Activated CD8-positive, alpha-beta memory T cell treated with anti-CD3 and anti-CD28 coated beads for 24 hours (primary cell): ENCODE measurements at places on chromosomes 3 and 15.
A peak's percentile ranks its signal among the peaks of the same experiment; 100 is the strongest.

GRCh38 chr3:195443391-195443989, 670 bp upstream of the ACAP2 start:
- no peak for DNase-seq

DNA sequence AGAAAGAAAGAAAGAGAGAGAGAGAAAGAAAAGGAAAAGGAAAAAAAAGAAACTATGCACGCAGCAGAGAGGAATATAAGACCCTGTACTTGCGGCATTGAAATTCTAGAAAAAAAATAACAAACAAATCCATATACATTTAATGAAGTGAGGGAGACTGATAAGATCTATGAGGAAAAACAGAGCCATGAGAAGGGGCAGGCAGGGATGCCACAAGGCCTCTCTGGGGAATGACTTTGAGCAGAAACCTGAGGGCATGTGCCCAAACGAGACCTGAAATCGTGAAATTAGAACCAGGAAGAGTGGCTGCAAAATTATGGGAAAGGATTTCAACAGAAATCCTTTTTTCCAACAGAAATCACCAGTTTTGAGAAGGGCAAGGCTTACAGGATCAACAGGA, 98.4 kb downstream of the GABRB3 start:
- no peak for DNase-seq

GRCh38 chr3:110526777-110527727, 544.6 kb upstream of the NECTIN3 start:
- DNase-seq = no peak

DNA sequence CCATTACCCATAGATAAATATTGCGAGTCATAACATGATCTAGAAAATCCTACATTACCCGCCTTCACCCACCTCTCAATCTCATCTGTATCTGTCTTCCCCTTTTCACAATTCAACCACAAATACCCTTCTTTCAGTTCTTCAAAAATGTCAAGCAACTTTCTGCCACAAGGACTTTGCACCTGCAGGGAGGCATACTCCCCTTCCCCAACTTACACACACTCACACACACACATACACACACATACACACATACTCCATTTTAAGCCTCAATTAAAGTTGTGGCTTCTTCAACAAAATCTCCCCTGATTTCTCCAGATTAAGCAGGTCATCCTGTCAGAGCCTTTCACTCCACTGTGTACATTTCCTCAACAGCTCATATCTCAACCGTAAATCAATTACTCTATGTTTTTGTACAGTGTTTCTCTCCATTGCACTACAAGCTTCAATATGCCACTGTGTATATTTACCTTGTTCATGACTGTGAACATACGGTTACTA, 33.1 kb upstream of the CCDC50 start:
- DNase-seq = no peak

- no peak for DNase-seq
Observed at GRCh38 chr3:111943533-111943932, 35.3 kb upstream of the ABHD10 start.

DNA sequence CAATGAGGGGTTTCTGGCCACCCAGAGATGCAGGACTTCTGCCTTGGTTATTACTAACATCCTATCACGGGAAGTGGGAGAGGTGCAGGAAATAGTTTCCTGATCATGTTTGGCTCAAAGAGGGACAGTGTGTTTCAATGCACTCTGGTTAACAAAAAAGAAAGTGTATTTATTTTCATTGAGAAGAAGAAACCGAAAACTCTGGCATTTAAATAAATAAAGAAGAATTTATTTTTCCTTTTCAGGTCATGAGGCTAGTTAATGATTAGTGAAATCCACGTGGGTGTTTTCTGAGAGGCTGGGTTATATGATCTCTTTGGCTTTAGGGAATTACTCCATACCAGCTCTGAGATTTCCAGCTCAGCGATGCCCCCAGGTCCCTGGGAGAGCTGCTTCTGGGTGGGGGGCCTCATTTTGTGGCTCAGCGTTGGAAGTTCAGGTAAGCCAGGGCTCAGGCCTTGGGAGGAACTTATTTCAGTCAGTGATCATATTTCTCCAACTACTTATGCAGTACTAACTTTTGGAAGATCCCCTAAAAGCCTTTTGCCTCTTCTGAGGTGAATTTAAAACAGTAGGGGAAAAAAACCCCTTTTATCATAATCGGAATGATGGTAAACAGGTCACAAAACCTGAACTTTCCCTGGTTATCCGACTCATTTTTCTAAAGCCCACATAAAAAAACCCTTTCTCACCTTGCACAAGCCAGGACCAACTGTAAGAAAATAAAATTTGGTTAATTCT, at the start of gene PLA1A:
Gene PLA1A, plus strand, starts transcription at position 338 of the 741 bp plus-strand sequence. Its CDS starts 29 bp downstream, at position 367.
- DNase-seq = no peak

DNA sequence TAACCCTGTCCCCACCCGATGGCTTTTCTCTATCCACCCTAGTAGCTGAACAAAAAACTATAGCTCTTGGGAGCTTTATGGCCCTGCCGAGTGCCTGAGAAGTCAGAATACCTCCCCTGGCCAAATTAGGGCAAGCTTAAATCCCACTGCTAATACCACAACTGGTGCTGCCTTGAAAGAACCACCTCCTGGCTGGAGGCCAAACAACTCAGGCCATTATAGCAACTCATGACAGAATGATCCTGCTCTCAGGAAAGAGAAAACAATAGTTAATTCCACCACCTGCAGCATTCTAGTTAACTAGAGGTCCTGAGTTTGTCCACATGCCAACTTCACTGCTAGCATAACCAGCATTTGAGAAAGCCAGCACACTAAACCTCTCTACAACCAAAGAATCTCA, 123.2 kb downstream of the RTP4 start:
- DNase-seq = no peak

- peak; percentile 98 for DNase-seq
Observed at GRCh38 chr3:52231502-52232278, 6.2 kb upstream of the TLR9 start.

- DNase-seq = no peak
Observed at GRCh38 chr15:51335538-51336410, 2.6 kb downstream of the CYP19A1 start.

DNA sequence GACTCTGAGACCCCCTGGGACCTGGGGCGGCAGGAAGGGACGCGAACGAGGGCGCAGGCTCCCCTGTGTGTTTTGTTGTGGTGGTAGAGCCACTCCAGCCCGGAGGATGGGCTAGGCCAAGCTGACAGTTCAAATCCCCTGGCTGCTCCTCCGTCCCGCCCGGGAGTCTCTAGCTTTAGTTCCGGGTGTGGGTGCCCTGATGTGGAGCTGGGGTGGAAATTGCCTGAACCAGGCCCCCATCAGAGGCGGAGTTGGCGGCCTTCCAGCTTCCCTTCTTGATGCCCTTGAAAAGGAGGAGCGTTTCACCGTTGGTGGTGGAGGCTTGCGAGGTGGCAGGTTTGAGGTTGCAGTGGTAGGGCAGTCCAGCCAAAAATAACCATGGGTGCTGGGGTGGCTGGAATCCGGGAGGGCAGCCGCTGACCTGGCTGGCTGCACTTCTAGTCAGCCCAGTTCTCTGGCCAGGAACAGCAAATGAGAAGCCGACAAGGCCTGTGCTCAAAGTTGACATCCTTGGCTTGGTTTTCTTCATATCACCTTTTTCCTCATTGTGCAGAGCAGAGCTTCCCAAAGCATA, 817 bp downstream of the CLK3 start:
- peak; percentile 79 for DNase-seq

GRCh38 chr3:22469995-22470394, 719.0 kb upstream of the ZNF385D start:
- DNase-seq = no peak

GRCh38 chr3:170499562-170500156, 81.0 kb downstream of the CLDN11 start:
- no peak for DNase-seq

GRCh38 chr3:162586591-162586990, 1090.0 kb downstream of the OTOL1 start:
- DNase-seq = no peak

GRCh38 chr15:67161412-67161811, 93.0 kb downstream of the AAGAB start:
- no peak for DNase-seq

DNA sequence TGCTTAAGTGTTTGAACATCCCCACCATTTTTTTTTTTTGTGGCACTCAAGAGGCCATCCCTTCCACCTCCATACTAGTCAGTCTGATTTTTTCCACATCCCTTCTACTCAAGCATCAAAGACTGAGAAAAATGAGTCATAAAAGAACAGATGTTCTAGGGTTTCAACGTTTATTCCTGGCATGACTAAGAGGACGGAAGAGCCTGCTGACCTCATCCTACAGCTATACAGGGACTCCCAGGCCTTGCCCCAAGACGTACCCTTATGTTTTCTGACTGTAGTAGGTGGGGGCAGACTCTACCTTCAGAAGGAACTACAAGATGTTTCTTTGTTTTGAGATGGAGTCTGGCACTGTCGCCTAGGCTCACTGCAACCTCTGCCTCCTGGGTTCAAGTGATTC, 3.3 kb upstream of the ITPKA start:
- no peak for DNase-seq

- no peak for DNase-seq
Observed at GRCh38 chr3:18208091-18208490, 217.0 kb downstream of the SATB1 start.

DNA sequence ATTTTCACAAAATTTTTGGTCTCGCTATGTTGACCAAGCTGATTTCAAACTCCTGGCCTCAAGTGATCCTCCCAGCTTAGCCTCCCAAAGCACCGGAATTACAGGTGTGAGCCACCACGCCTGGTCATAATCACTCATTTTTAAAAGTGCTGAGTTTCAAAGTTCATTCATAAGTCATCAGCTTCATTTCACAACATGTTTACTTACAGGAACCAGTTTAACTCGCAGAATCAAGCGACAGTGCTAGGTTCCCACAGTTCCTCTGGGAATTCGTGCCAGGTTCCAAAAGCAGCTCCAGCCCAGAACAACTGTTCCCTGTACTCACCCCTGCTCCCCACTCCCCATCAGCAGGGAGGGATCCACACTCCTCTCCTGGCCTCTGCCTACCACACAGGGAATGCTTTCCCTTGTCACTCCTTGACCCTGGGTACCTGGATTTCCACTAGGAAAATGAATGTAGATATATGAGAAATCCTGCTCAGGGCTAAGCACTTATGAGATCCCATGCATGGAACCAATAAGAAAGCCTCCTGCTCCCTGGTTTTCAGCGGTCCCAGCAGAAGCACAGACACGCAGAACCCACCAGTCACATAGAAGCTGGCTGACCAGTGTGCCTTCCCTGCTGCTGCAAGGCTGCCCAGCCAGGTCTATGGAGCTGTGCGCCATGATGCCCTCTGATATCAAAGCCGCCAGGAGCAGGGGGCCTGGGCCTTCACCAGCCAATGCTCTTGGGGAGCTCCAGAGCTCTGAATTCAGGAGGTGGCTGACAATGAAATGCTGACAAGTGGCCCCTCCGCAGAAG, 72.3 kb downstream of the ITGB5 start:
- no peak for DNase-seq

DNA sequence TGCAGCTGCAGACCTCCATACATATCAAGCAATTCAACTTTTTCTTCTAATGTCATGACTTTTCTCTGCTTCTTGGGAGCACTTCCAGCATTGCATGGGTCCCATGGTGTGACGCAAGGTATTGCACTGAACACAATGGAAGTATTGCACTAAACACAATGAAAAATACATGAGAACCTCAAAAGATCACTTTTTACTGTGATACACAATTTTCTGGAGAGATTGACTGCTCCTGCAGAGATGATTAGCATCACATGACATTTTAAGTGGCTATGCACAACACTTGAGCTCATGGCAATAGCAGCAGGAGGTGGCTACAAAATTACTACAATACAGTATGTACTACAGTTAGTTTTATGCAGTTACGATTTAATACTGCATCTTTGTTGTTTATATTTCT, 113.5 kb upstream of the BHLHE40 start:
- DNase-seq = no peak

- DNase-seq = no peak
Observed at GRCh38 chr3:173992416-173992815, 594.9 kb downstream of the NLGN1 start.
